ENCODE measurements at places on chromosomes 7 and 10. TPM values are rescaled to one million over a fixed set of nuclear protein-coding genes. Genes with fewer than 3 reads are reported as not detected.

HGF gene
- not detected for total RNA-seq

DYNC1I1 gene
- total RNA-seq: not detected

STEAP1 gene
- total RNA-seq: not detected

GRCh38 chr10:95832216-95833041 is 75.3 kb upstream of the CC2D2B start:
- peaks cover 28% of the 10 kb centered on the region for H3K4me1 ChIP-seq
- peak overlapping the region; percentile 51 for H3K27ac ChIP-seq
- no peaks in the 10 kb centered on the region for H3K27me3 ChIP-seq
- H3K4me3 ChIP-seq: no peak overlapping the region
- no peaks in the 10 kb centered on the region for H3K36me3 ChIP-seq

- DNase-seq: no peak
- no peak overlapping the region for H3K4me3 ChIP-seq
- no peak overlapping the region for H3K27ac ChIP-seq
- no peaks in the 10 kb centered on the region for H3K27me3 ChIP-seq
- H3K4me1 ChIP-seq: no peaks in the 10 kb centered on the region
- H3K36me3 ChIP-seq: no peaks in the 10 kb centered on the region
Observed at GRCh38 chr10:30883116-30883515, 148.5 kb downstream of the ZNF438 start.

DNA sequence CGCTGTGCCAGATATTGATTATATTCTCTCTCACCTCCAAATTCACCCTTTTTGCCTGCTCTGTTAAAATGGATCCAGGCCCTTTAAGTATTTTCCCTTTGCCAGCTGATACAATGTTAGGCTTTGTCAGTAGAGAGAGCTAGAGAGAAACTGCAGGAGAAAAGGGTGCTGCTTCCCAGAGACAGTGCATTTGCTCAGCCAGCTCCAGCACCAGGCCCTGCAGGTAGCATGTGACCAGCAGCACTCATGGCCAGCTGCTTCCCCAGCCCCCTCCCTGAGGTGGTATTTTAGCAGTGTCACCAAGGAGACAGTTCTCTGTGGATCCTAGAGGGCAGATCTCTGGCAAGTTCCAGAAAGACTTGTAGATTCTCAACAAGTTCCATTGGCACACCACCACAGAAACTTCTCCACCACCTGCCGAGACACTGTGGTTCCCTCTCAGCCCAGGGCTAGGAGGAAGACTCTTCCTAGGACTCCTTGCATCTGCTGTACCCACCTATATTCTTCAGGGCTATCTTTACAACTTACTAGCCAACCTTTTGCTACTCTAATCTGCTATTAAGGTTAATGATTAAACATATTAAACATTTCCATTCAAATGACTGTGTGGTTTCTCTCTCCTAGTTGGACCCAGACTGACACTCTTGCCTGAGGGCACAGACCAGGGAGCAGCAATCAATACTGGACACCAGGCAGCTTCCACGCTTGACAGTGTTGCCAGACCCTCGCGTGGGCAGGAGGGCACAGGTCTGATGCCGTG is 35.6 kb upstream of the ADAM12 start:
- DNase-seq: no peak
- H3K27me3 ChIP-seq: no peaks in the 10 kb centered on the region
- no peak overlapping the region for H3K4me3 ChIP-seq
- H3K27ac ChIP-seq: no peak overlapping the region
- no peaks in the 10 kb centered on the region for H3K4me1 ChIP-seq
- no peaks in the 10 kb centered on the region for H3K36me3 ChIP-seq

GRCh38 chr7:104327534-104327933 is 869 bp upstream of the LHFPL3 start:
- DNase-seq: no peak
- H3K36me3 ChIP-seq: no peaks in the 10 kb centered on the region
- no peak overlapping the region for H3K4me3 ChIP-seq
- H3K4me1 ChIP-seq: no peaks in the 10 kb centered on the region
- peaks cover 19% of the 10 kb centered on the region for H3K27me3 ChIP-seq

DNA sequence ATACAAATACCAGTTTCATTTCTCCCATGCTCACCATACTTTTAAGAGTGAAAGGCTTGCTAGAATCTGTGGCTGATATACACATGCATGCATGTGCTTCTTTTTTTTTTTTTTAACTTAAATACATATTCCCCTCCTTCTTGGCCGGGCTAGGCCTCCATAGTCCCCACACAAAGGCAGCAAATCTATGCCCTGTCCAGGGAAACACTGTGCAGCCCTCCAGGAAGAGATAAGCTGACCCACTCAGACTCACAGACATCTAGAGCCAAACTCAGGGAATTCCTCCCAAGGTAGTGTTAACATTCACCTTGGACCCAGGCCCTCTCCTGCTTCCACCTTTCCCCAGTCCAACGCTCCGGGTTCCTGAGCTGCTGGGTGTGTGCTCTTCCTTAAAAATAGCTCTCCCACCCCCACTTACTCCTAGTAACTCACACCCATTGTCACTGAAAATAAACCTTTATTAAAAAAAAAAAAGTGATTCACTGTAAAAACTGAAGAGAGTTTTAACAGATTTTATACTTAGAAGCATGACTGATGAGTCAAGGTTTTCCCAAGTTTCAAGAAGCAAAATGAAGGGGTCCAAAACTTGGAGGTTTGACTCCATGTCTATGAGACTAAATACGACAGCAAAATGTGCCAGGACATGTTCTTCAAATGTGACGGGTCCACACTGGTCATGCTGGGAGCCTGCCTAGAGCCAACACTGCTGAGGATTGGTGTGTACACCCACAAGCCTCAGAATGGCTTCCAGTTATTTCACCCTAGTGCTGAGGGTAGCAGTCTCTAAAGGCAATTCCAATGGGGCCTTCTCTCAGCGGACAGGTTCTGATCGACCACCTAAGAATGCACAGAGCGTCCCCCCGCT is 159.5 kb downstream of the GLI3 start:
- H3K36me3 ChIP-seq: no peaks in the 10 kb centered on the region
- H3K4me1 ChIP-seq: no peaks in the 10 kb centered on the region
- DNase-seq: no peak
- H3K4me3 ChIP-seq: no peak overlapping the region

DNA sequence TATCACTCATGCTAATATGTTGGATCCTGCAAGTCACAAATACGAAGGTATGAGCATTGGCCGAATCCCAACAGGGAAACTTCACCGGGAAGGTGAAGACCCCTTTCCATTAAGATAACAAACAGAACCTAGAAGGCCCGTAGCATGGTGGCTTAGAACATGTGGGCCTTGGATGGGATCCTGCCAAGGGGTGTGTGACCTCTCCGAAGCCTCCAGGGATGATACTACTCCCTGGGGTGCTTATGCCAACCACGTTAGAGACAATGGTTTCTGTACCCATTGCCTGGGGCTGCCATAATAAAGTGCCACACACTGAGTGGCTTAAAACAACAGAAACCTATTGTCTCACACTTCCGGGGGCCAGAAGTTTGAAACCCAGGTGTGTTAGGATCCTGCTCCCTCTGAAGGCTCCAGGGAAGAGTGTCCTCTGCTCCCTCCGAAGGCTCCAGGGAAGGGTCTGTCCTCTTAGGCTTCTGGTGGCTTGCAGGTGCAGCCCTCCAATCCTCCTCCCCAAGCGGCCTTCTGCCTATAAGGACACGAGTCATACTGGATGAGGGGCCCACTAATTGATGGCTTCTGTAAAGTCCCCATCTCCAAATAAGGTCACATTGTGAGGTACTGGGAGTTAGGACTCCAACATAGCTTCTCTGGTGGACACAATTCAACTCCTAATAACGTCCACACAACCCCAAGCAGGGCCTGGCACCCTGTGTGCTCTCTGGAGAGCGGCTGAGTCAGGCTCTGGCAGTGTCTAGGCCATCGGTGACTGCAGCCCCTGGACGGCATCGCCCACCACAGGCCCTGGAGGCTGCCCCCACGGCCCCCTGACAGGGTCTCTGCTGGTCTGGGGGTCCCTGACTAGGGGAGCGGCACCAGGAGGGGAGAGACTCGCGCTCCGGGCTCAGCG is 992 bp upstream of the MGMT start:
- H3K27ac ChIP-seq: peak overlapping the region; percentile 63
- no peak for DNase-seq
- H3K4me3 ChIP-seq: peak overlapping the region; percentile 34
- H3K27me3 ChIP-seq: no peaks in the 10 kb centered on the region
- H3K36me3 ChIP-seq: peaks cover 2% of the 10 kb centered on the region

DNA sequence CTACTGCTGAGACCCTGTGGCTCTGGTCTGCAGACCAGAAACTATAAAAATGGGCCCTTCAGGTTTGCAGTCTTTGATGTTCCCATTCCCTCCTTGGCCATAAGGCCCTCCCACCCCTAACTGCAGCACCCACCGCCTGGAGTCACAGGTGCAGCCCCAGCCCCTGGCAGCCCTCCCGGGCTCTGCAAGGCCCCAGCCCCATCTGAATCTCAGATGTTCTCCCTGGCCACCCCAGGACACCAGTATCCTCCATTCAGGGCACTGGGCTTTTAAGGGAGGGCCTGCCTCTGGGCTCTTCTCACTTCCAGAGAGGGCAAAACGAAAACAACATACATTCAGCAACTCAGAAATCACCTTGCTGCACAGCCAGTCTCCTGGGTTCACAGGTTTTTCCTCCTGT is 107.7 kb upstream of the RET start:
- H3K27ac ChIP-seq: no peak overlapping the region
- no peaks in the 10 kb centered on the region for H3K4me1 ChIP-seq
- H3K27me3 ChIP-seq: peaks cover 21% of the 10 kb centered on the region
- H3K36me3 ChIP-seq: no peaks in the 10 kb centered on the region
- H3K4me3 ChIP-seq: no peak overlapping the region
- DNase-seq: no peak

DNA sequence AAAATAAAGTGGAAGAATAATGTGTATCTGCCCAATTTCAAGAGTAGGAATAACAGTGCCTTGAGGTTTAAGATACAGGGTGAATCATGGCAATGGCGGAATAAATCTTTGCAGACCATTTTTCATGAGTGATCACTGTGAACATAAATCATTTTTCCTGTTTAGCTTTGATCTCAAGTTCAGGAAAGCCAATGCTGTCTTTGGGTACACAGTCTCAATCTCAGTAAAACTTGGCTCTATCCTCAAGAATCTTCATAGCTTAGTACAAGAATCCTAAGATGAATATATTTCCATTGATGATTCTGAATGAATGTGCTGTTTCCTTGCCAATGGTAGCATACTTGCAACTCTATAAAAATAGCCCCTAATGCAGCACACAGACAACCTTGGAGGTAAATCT is 6.8 kb downstream of the NAMPT start:
- no peaks in the 10 kb centered on the region for H3K27me3 ChIP-seq
- no peak overlapping the region for H3K27ac ChIP-seq
- no peak for DNase-seq
- H3K4me3 ChIP-seq: no peak overlapping the region
- no peaks in the 10 kb centered on the region for H3K4me1 ChIP-seq

DNA sequence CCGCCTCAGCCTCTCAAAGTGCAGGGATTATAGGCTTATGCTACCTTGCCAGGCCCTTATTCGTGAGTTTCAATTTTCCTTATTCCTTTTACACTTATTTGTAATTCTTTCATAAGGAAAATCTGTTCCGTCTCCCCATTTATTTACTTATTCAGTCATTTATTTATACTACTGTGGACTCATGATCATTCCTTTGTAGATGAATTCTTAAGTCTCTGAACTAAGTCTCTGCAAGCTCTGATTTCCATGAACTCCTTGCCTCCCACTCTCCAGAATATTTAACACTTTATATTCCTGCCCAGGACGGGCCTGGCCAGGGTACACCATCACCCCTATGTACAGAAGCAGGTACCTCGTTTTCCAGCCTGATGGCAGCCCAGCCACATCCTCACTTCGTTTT is 39.4 kb downstream of the PFKFB3 start:
- peaks cover 6% of the 10 kb centered on the region for H3K4me1 ChIP-seq
- H3K27me3 ChIP-seq: no peaks in the 10 kb centered on the region
- no peaks in the 10 kb centered on the region for H3K36me3 ChIP-seq
- no peak for DNase-seq
- no peak overlapping the region for H3K27ac ChIP-seq

DNA sequence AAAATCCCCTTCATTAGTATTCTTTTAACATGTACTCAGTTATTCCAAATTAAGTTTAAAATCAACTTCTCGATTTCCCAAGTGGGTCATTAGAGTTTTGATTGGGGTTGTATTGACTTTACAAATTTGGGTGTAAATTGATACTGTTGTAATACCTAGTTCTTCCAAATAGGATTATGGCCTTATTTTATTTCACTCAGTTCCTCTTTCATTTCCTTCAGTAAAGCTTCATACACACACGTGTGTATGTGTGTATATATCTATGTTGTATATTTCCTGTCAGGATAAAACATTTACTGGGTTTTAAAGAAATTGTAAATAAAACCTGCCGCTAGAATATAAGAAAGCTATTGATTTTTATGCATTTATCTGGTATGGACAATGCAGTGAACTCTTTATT is 15.9 kb downstream of the YME1L1 start:
- H3K36me3 ChIP-seq: peaks cover 48% of the 10 kb centered on the region
- no peaks in the 10 kb centered on the region for H3K27me3 ChIP-seq
- no peak overlapping the region for H3K27ac ChIP-seq
- DNase-seq: no peak
- H3K4me3 ChIP-seq: no peak overlapping the region

- H3K27ac ChIP-seq: no peak overlapping the region
- no peak for DNase-seq
- H3K27me3 ChIP-seq: no peaks in the 10 kb centered on the region
- no peak overlapping the region for H3K4me3 ChIP-seq
- peaks cover 19% of the 10 kb centered on the region for H3K4me1 ChIP-seq
- no peaks in the 10 kb centered on the region for H3K36me3 ChIP-seq
Observed at GRCh38 chr7:70319057-70319456, 720.8 kb downstream of the AUTS2 start.

DNA sequence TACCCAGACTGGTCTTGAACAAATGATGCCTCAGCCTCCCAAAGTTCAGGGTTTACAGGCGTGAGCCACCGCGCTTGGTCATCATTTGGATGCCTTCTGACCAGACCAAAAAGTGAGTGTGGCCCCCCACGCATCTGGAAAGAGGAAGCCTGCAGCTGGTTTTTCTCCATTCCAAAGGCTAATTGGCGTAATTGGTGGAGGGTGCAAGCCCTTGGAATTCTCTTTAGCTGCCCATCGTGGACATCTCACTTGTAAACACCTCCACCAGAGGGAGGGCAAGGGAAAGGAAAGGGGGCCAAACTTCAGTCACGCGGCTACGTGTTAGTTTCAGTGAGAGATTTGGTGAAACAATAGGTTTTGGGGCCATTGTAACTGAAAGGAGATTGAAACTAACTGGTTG is 4.1 kb upstream of the ARHGAP21 start:
- no peak overlapping the region for H3K27ac ChIP-seq
- no peak overlapping the region for H3K4me3 ChIP-seq
- no peaks in the 10 kb centered on the region for H3K36me3 ChIP-seq

- no peak for DNase-seq
- no peaks in the 10 kb centered on the region for H3K36me3 ChIP-seq
- H3K27ac ChIP-seq: no peak overlapping the region
Observed at GRCh38 chr7:8592167-8592566, 158.8 kb downstream of the NXPH1 start.

Measured in T-cell (primary cell).